Activated naive CD4-positive, alpha-beta T cell treated with Interleukin-2 at 50 U/mL for 16 hours (primary cell): ENCODE measurements at places on chromosomes 3 and 15.

DNA sequence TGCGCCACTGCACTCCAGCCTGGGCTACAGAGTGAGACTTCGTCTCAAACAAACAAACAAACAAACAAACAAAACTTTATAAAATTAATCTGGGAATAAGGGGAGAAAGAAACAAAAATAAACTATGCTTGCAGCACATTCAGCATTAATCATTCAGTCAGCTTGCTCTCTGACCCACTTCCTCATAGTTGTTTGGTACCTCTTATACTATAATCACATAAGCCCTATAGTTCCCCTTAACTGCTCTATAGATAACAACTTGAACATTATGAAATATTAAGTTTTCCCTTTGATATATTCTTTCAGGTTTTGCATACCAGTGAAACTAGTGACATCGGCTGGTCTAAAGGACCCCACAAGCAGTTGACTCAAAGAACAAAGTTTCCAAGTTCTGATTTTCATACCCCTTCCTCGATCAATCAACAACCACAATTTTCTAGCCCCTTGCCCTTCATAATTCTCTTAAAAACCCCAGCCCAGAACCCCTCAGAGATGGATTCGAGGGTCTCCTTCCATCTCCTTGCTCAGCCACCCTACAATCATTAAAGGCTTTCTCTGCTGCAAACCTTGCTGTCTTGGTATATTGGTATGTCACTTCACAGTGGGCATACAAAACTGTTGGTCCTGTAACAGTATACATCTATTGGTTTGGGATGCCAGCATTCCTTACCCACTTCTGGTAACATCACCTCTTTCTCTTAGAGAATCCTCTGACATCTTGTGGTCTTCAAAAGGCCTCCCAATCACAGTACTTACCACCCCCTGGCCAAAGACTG lies 26.4 kb downstream of the BCL2L10 start:
- no peak for DNase-seq

DNA sequence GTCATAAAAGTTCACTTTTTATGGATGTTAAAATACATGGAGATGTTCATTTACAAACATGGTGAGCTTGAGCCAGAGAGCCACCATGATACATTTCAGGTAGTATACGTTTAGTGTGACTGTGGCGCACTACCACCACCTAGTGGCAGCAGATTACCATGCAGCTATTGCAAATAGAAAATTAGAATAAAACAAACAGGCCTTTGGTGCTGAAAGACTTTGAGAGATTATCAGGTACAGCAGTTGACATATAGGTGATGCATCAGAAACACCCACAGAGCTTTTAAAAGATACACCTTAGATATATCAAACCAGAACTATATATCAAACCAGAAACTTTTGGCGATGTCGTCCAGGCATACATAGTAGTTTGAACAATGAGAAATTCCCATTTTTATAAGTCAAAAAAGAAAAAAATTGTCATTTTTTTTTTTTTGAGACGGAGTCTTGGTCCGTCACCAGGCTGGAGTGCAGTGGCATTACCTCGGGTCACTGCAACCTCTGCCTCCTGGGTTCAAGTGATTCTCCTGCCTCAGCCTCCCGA lies 42.0 kb upstream of the ICE2 start:
- peak; percentile 81 for DNase-seq

GRCh38 chr15:90261811-90262210 lies 3.7 kb upstream of the NGRN start:
- DNase-seq: no peak

DNA sequence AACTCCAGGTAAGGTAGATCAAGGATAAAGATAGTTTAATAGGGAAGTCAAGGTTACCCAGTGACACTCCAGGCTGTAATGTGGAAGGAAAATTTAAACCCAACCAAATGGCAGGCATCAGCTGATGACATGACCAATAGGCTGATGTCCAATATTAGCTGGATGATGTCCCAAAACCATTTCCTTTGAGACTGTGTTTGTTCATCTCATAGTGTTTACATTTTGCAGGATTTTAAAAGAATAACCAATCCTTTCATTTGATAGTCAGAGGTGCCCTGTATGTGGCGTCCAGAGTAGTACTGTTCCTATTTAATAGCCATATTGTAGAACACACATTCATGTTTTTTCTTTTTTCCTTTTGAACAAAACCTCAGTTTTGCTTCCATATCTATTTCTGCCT lies 23.3 kb upstream of the TMEM158 start:
- DNase-seq: no peak

- peak; percentile 81 for DNase-seq
These were observed 64.6 kb downstream of the CRTC3 start for GRCh38 chr15:90594301-90594738.

GRCh38 chr3:113249601-113250000 lies 38.2 kb downstream of the BOC start:
- no peak for DNase-seq

- no peak for DNase-seq
These were observed 114.3 kb downstream of the OXSM start for GRCh38 chr3:25904206-25904605.

DNA sequence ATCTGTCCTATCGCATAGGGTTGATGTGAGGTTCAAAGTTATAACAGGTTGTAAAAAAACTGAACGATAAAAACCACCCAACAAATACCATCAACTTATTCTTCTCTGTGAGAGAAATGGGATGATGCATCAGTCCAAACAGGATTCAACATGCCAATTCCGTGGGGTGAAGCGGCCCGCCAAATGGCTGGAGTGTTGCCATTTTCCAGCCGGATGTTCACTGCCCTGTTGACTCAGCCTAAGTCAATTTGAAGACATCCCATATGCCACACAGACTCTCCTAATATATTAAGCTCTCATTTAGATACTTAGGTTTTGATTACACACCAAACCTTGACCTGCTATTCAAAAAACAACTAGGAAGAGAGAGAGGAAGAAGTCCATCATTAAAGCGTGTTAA lies 311.1 kb downstream of the VPS13C start:
- no peak for DNase-seq
